ENCODE measurements at places on chromosomes 4 and X.

DNA sequence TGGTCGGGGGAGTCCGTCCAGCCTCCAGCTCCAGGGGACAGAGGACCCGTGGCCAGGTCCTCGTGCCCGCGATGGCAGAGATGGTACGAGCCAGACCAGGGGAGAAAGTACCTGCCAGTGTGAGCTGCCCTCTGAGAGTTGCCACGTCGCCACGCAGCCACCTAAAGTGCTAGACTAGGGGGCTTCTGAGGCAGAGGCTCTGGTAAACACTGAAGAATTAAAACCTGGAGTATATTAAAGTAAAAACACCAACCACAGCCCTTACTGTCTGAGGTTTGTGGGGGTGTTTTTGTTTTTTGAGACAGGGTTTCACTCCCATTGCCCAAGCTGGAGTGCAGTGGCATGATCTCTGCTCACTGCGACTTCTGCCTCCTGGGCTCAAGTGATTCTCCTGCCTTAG is 60.1 kb upstream of the SORCS2 start:
- no peak for DNase-seq

DNA sequence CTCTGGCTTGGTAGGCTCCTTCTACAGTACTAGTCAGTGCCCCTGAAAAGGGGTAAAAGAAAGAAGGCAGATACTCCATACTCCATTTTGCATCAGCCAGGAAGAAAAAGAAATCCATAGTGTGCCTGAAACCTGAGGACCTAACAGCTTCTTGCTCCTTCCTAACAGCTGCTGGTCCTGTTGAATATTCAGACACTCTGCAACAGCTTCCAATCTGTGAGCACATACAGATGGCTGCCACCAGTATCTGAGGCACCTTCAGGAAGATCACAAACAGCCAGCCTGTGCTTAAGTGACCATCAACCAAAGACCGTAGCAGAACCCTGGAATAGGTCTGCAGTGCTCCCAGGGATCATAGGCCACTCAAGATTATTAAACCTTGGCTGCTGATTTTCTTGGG is 4.3 kb downstream of the GIMD1 start:
- DNase-seq, result no peak

DNA sequence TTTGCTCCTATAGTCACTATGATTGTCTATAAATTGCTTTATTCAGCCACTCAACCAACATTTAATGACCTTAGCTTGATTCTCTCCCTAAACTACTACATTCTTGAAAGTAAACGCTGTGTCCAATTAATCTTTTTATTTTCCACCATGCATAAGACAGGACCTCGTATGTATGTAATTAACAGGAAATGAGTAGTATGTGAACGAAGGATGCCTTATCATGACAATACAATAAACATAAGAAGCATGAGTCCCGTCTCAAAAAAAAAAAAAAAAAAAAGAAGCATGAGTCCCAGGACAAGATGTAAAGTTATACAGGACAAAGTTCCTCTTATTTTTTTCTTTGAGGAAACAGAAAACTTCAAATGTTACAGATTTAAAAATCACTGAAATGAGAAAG is 92.5 kb downstream of the PPP3CA start:
- no peak for DNase-seq

DNA sequence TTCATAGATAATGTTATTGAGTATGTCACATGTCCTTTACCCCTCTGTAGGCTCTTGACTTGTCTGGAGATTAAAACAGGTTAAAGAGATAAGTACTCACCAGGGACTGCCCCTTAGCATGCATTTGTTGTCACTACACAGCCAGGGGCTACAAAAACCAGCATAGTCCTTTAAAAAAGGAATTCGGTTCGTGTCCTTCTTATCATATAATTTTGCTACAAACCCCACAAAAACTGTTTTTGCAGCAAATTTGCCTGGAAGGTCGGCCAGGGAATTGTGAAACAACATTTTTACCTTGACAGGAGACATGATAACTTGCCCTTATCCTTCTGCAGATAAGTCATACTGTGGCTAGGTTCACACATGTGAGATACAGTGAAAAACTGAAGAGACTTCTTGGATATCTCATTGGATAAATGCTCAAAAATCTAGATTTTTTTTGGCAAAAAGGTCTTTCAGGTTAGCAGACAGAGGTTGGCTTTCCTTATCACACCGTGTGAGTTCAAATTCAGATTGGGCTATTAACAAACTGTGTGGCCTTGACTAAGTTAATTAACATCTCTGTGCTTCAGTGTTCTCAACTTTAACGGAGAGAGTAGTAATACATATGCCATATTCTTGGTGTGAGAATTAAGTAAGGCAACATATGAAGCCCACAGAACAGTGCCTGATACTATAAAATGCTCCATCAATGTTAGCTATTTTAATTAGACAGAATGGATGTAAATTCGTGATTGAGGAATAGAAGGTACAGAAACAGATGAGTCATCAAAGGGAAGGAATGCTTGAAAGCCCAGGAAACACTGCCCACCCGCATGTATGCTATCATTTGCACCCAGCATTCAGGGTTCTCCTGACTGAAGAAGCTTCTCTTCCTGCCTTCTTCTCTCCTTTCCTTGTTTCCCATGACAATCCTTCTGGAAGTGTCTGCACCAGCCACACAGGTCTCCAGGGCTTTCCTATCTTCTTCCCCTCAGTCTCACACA is 30.0 kb downstream of the FAM9C start:
- DNase-seq, result no peak

GRCh38 chr4:184099000-184099399 is 118.7 kb downstream of the ENPP6 start:
- DNase-seq, result no peak

- DNase-seq, result peak; percentile 7
Measured at GRCh38 chrX:68894513-68895340, 65.9 kb downstream of the EFNB1 start.

GRCh38 chr4:79334783-79335182 is 8.9 kb upstream of the NAA11 start:
- no peak for DNase-seq

DNA sequence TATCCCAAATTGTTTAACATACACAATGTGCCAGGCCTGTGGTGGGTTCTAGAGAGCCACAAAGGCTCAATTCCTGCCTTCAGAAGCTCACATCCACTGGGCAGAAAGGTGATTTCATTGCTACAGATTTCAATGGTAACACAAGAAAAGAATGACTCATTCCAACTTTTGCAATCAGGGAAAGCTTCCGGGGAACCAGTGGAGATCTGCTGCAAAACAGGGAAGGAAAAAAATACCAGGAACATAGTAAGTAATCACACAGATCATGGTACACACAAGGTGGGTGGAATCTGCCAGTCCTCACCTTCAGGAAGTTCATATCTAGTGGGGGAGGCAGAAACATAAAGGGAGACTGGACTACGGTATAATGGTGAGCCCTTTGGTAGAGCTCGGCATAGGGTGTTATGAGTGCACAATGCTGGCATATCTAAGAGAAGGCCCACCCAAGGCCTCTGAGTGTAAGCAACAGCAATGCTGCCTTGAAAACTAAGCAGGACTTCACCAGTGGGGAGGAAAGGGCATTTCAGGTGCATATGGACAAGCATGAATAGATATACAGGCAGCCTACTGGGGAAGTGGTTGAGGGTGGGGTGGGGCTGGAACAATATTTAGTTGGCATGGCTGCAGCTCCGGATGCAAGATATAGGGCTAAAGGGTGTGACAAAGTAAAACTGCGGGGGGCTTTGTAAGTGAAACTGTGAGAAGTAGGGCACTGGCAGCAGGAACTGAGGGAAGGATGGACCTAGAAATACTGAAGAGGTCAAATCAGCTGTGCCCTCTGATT is 24.2 kb downstream of the GPRIN3 start:
- DNase-seq, result no peak

DNA sequence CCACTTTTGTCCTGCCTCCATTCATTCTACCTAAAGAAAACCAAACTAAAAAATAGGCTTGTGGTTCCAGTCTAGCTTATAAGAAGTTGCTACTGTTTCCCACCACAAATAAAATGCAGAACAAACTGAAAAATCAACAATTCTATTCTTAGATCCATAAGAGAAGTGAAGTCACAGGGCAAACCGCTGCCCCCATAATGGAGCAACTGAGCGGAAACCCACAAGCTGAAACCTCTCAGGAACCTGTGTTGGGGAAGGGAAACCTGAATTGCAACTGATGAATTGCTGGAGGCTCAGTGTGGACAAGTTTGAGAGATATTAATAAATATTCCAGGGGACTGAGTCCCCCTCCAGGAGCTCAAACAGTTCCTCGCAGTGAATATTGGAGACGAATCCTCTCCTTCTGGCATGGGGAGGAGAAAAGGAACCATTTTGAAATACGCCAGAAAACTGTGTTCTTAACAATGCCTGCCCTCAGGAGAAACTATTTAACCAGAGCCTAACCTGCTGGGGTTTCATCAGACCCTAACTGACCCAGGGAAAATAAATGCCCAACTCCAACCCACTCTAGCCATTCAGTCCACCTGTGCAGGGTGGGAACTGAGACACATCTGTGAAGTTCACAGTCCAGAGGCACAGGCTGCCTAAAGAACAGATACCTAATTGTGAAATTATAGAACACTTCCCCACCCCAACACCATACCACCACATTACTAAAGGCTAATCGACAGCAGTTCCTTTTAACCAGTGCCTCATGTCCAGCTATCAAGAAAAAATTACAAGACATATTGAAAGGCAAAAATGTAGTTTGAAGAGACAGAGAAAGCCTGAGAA is 22.8 kb upstream of the SH3RF1 start:
- no peak for DNase-seq

GRCh38 chr4:186826846-186827533 is 103.3 kb upstream of the FAT1 start:
- no peak for DNase-seq

GRCh38 chr4:148214529-148215166 is 227.6 kb downstream of the NR3C2 start:
- no peak for DNase-seq

DNA sequence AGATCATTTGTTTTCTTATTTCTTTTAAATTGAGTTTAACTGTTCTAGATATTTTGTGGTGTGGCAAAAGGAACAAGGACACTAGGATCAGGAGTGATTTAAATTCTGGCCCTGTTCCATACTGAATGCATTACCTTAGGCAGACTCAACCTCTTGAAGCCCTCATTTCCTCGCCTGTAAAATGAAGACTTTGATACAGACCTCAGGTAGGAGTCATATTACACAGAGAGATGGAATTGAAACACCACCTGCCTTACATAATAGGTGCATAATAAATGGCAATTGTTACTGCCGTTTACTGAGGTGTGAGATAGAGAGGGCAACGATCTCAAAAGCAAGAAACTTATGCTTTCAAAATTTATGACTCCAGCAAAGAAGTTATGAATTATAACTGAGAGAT is 28.2 kb upstream of the RASSF6 start:
- DNase-seq, result no peak

GRCh38 chr4:185640811-185641675 is 105.7 kb upstream of the PDLIM3 start:
- no peak for DNase-seq

DNA sequence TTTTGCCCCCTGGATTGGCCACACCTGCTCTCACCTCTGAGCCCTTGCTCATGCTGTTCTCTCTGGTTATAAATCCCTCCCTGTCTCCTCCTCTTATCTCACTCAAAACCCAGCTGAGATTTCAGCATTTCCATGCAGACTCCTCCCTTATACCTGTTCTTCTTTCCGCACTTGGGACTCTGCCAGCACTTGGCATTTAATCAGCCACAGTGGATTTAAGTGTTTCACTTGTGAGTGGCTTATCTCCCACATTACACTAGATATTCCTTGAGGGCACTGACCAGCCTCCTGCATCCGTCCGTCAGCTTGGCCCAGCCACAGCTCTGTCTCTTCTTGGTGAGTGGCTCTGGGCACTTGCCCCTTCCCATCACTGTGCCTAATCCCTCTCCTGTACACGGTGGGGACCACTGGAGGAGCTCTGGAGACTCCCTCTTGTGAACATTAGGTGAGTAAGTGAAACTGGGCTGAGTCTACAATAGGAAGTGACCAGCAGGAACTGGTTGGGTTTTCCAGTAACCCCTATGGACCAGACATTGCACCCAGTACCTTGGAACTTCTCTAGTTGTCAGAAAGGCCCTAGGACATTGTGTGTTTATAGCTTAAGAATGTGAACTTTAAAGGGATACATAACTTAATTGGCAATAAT is 19.9 kb downstream of the FGFBP1 start:
- no peak for DNase-seq

GRCh38 chr4:88814043-88814617 is 116.5 kb upstream of the NAP1L5 start:
- DNase-seq, result no peak

- no peak for DNase-seq
Measured at GRCh38 chr4:119521268-119521667, 107.3 kb downstream of the PDE5A start.

GRCh38 chr4:184102488-184102887 is 115.2 kb downstream of the ENPP6 start:
- DNase-seq, result no peak

DNA sequence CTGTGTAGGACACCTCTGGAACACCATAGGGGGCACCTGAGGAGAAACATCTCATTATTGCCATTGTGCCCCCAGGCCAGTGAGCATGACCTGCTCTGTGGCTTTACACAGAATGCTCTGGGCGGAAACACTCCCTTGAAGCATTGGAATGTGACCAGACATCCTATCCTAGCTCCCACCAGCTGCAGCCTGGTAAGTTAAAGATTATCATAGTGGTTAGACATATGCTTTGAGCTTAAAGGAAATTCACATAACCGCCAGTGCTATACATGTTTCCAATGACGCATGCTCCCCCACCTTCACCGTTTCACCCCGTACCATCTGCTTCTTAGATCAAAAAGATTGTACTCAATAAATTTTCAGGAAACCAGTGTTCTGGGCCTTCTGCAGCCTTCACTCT is 217.7 kb upstream of the CENPE start:
- no peak for DNase-seq

DNA sequence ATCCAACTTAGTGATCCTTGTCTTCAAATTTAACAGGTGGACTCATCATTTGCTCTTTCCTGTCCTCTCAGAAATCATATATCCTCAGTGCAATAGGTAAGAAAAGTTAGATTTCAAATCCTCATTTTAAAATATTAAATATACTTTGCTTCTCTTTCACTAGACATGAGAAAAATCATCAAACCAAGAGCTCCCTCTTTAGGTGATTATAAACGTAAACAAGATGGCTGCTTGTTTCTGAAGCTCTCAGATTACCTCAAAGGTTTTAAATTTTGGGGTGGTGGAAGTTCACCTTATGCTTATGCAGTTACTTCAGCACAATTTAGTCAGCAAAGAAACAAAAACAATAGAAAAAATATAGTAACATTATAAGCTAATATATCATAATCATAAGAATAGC is 27.3 kb downstream of the CSN3 start:
- DNase-seq, result no peak

DNA sequence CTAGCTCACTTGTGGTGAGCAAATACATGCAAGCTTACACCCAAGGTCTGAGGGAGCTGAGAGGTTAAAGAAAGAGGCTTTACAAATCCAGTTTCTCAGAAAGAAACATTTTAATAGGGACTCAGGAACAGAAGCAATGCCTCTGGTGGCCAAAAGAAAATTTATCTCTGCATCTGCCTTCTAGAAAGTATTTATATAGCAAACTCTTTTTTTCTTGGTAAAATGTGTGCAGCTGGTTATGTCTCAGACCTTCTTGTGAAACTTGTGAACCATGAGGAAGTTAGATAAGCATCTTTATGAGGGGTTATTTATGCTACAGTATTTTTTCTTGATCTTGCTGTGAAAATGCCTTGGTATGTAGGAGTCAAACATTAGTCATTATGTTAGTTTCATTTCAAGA is 48.5 kb upstream of the CYSLTR1 start:
- DNase-seq, result no peak

Measured in stimulated activated CD4-positive, alpha-beta T cell treated with anti-CD3 and anti-CD28 coated beads, Interleukin-4, amount 100 ng/mL, for 4 hours (primary cell).